Skin of body (tissue), 3 donors: ENCODE measurements at places on chromosomes 5 and 9. TPM values are rescaled to one million over a fixed set of nuclear protein-coding genes. Genes with fewer than 3 reads are reported as not detected.

GGTA1 gene
- 9.6 TPM for total RNA-seq

OLFML2A gene
- 49.1 TPM for total RNA-seq

IGFBPL1 gene
- total RNA-seq = 0.79 TPM

PCDHB11 gene
- total RNA-seq = 3.5 TPM

ANKRD31 gene
- total RNA-seq = 0.30 TPM

TLE1 gene
- 36.6 TPM for total RNA-seq

INSYN2B gene
- total RNA-seq = 0.10 TPM

TIGD6 gene
- total RNA-seq = 3.4 TPM

PCDHGA4 gene
- 2.9 TPM for total RNA-seq

MYMK gene
- total RNA-seq = 0.89 TPM

SLC6A19 gene
- total RNA-seq = not detected

HRCT1 gene
- not detected for total RNA-seq

SPAAR gene
- total RNA-seq = 0.79 TPM

ADAMTS19 gene
- 45.3 TPM for total RNA-seq

GPR150 gene
- total RNA-seq = not detected

FBN2 gene
- total RNA-seq = 88.3 TPM

ATP6V1G1 gene
- 129 TPM for total RNA-seq

EQTN gene
- total RNA-seq = 1.4 TPM

REEP2 gene
- 1.7 TPM for total RNA-seq

CDH9 gene
- total RNA-seq = not detected

COL5A1 gene
- 349 TPM for total RNA-seq

CKMT2 gene
- 20.3 TPM for total RNA-seq

RNF44 gene
- total RNA-seq = 9.5 TPM

ZFP2 gene
- 1.9 TPM for total RNA-seq

F12 gene
- total RNA-seq = 1.3 TPM

CER1 gene
- total RNA-seq = 0.30 TPM

CD274 gene
- total RNA-seq = 1.5 TPM

ZSWIM6 gene
- total RNA-seq = 10.1 TPM

PCDHGA6 gene
- total RNA-seq = 3.6 TPM

TLE4 gene
- 21.0 TPM for total RNA-seq

ABO gene
- 0.39 TPM for total RNA-seq

PRELID2 gene
- 32.5 TPM for total RNA-seq

CARTPT gene
- not detected for total RNA-seq

TOPORS gene
- 29.6 TPM for total RNA-seq

C5orf52 gene
- total RNA-seq = not detected

SHISAL2B gene
- not detected for total RNA-seq

ZNF879 gene
- 4.6 TPM for total RNA-seq

KCNV2 gene
- total RNA-seq = not detected

KCNN2 gene
- 3.5 TPM for total RNA-seq

LCN6 gene
- total RNA-seq = not detected

ITGA1 gene
- 23.3 TPM for total RNA-seq

ZDHHC11 gene
- total RNA-seq = 4.1 TPM

IPO11 gene
- total RNA-seq = 29.2 TPM

PLAC8L1 gene
- total RNA-seq = not detected

PFN3 gene
- total RNA-seq = not detected

COMMD10 gene
- 49.5 TPM for total RNA-seq

HTR4 gene
- not detected for total RNA-seq

GABRA1 gene
- total RNA-seq = not detected

C9orf50 gene
- not detected for total RNA-seq

ADGRD2 gene
- total RNA-seq = not detected

DMRT2 gene
- total RNA-seq = 11.8 TPM

AQP3 gene
- 169 TPM for total RNA-seq

INSL4 gene
- total RNA-seq = not detected
